Osteocyte (in vitro differentiated cells): ENCODE measurements at places on chromosomes 16 and 17. TPM values are rescaled to one million over a fixed set of nuclear protein-coding genes. Genes with fewer than 3 reads are reported as not detected.
A peak's percentile ranks its signal among the peaks of the same experiment; 100 is the strongest.

The ADGRG3 gene
- total RNA-seq = not detected in 2 replicates

The AGRP gene
- total RNA-seq = not detected in 2 replicates

The ARL5C gene
- not detected in 2 replicates for total RNA-seq

The SALL1 gene
- total RNA-seq = 0.73 and 0.78 TPM in 2 replicates

The CDK3 gene
- total RNA-seq = 8.3 and 9.6 TPM in 2 replicates

The CTRB2 gene
- total RNA-seq = not detected in 2 replicates

The OR4D1 gene
- 0.11 TPM in 1 of 2 replicates, not detected in the other for total RNA-seq

The CA5A gene
- not detected in 2 replicates for total RNA-seq

The MYO15A gene
- 0.21 and 0.37 TPM in 2 replicates for total RNA-seq

GRCh38 chr16:73544826-73545225 lies 496.9 kb upstream of the ZFHX3 start:
- DNase-seq = no peak
- H3K4me3 ChIP-seq = no peak overlapping the region
- peaks cover 4% of the 10 kb centered on the region for H3K4me1 ChIP-seq
- no peak overlapping the region for H3K27ac ChIP-seq
- H3K27me3 ChIP-seq = peaks cover 48% of the 10 kb centered on the region
- peaks cover 3% of the 10 kb centered on the region for H3K36me3 ChIP-seq

GRCh38 chr17:76781056-76781982 lies 43.4 kb downstream of the MFSD11 start:
- no peaks in the 10 kb centered on the region for H3K27me3 ChIP-seq
- peaks cover 5% of the 10 kb centered on the region for H3K4me1 ChIP-seq
- no peak for DNase-seq
- H3K27ac ChIP-seq = no peak overlapping the region
- H3K36me3 ChIP-seq = peaks cover 23% of the 10 kb centered on the region
- no peak overlapping the region for H3K4me3 ChIP-seq

DNA sequence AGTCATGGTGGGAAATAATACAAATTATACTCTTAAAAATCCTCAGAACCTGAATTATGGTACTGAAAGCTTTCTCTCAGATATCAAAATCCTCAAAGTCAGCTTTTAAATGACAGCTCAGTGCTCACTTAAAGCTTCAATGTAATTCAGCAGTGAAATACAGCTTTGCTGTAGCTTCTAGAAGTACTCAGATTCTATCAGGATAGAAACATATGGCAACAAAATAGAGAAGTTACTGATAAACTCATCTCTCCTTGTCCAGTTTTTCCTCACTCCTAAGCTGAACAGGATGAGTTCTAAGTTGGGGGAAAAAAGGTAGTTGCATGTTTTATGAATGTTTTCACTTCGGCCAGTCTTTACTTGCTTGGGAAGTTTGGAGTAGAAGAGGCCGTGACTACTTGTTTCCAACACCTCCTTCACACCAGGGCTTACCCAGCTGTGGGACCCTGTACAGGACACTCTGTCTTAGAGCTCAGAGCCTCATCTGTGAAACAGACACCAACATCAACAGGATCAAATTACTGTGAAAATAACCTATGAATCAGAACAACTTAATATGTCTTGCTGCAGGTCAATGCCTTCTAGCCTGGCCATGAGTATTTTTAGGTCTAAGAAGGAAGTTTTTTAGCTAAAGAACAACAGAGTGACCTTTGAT lies 30.2 kb downstream of the OGFOD1 start:
- H3K27me3 ChIP-seq = no peaks in the 10 kb centered on the region
- no peak for DNase-seq
- no peak overlapping the region for H3K4me3 ChIP-seq
- peak overlapping the region; percentile 39 for H3K27ac ChIP-seq

- H3K36me3 ChIP-seq = no peaks in the 10 kb centered on the region
- no peak for DNase-seq
- peaks cover 8% of the 10 kb centered on the region for H3K27me3 ChIP-seq
- no peaks in the 10 kb centered on the region for H3K4me1 ChIP-seq
- H3K27ac ChIP-seq = no peak overlapping the region
These were observed 50.3 kb downstream of the RPH3AL start for GRCh38 chr17:302300-302698.

GRCh38 chr16:67390816-67391423 lies 2.4 kb downstream of the TPPP3 start:
- no peak overlapping the region for H3K4me3 ChIP-seq
- H3K27ac ChIP-seq = peak overlapping the region; percentile 52
- H3K36me3 ChIP-seq = no peaks in the 10 kb centered on the region

- DNase-seq = no peak
- H3K27ac ChIP-seq = no peak overlapping the region
- H3K4me3 ChIP-seq = no peak overlapping the region
- H3K4me1 ChIP-seq = peaks cover 1% of the 10 kb centered on the region
These were observed 183.4 kb upstream of the XYLT1 start for GRCh38 chr16:17654142-17654541.
